ENCODE measurements at places on chromosomes 13 and 19. TPM values are rescaled to one million over a fixed set of nuclear protein-coding genes. Genes with fewer than 3 reads are reported as not detected.

DNA sequence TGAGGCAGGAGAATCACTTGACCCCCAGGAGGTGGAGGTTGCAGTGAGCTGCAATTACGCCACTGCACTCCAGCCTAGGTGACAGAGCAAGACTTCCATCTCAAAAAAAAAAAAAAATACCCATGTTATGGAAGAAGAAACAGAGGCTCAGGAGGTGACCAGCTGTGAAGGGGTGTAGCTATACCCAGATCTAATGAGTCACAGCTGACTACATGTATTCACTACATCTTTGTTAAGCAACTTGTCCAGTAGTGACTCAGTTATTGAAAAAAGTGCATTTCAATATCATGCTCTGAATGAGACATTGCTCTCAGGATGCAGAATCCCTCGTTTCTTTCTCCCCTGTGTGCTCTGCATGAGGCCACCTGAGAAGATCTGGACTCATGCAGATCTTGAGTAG is 16.1 kb upstream of the SPART start:
- no peak overlapping the region for H3K4me3 ChIP-seq
- no peaks in the 10 kb centered on the region for H3K4me1 ChIP-seq
- no peak overlapping the region for H3K27ac ChIP-seq

GRCh38 chr13:23987331-23987894 is 90.1 kb upstream of the C1QTNF9B start:
- H3K27ac ChIP-seq: no peak overlapping the region
- no peaks in the 10 kb centered on the region for H3K27me3 ChIP-seq
- peaks cover 23% of the 10 kb centered on the region for H3K4me1 ChIP-seq
- H3K36me3 ChIP-seq: no peaks in the 10 kb centered on the region
- no peak for DNase-seq

The KASH5 gene
- 0.21 TPM for polyA plus RNA-seq

GRCh38 chr19:11192957-11193939 is 4.1 kb downstream of the KANK2 start:
- no peak overlapping the region for H3K27ac ChIP-seq
- DNase-seq: no peak
- peaks cover 50% of the 10 kb centered on the region for H3K36me3 ChIP-seq
- H3K27me3 ChIP-seq: no peaks in the 10 kb centered on the region

DNA sequence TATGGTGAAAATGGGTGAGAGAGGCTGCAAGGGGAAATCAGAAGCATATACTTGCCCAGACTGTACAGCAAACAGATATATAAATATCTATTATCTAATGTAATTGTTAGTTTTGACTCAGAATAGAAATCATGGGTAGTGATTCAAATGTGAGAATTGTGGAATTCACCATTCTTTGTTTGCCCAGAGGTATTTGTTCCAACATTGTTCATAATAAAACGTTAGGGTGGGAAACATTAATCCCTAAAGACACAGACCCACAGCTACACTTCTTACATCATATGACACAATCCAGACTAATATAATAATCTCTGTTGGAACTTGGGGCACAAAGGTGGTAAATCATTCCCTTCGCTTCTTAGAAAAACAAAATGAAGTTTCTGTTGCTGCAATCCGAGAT is 646.5 kb upstream of the SLITRK6 start:
- no peak overlapping the region for H3K4me3 ChIP-seq
- DNase-seq: no peak
- H3K27ac ChIP-seq: no peak overlapping the region
- H3K36me3 ChIP-seq: no peaks in the 10 kb centered on the region
- H3K4me1 ChIP-seq: no peaks in the 10 kb centered on the region

DNA sequence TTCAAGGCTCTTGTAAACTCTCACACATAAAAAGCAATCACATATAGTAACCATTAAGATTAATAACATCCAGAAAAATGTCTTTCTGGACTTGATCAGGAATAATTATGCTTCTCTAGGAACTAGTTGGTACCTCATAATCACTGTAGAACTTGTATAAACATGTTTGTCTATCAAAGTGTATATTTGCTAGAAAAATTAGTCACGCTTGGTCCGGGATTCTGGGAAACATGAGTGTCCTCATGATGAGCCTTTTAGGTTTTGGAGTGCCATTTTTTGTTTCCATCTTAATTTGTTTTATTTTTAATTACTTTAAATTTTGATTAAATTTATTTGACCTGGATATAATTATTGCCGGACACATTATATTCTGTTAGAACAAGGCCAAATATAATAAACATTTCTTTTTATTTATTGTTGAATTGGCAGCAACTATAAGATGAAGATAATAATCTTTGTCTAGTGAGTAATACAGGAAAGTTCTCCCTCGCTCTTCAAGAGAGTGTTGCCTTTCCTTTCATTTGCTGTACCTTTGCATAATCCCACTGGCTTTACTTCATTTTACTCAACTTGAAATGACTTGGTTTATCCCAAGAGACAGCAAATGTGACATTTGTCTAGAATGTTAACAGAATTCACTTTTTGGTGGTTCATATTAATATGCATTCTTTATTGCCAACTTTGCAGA is 207.0 kb downstream of the NALCN start:
- no peak overlapping the region for H3K4me3 ChIP-seq
- no peaks in the 10 kb centered on the region for H3K27me3 ChIP-seq
- H3K4me1 ChIP-seq: no peaks in the 10 kb centered on the region

DNA sequence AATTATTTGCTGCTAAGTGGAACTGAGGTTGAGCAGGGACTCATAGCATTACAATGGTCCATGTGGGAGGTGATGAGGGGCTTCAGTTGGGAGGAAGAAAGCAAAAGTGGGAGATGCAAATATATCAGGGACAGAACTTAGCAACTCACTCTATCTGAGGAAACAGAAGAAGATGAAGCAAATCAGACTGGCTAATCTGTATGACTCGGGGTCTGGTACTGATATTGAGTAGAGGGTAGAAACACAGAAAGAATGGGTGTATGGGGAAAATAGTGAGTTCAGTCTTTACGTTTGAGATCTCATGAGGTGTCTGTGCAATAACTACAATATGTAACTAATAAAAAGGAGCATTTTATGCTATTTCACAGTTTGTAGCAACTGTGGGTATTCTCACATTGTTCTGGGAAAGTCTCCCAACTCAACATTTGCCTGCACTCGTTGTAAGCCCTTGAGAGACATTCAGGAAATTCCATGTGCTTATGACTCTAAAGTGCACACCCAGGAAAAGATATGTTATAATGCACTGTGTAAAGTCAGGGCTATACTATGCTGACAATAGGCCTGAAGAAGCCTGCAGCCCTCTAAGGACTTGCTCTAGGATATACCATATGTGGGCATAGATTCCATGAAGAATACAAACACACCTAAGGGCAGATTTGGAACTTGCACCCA is 183.5 kb downstream of the SPRY2 start:
- no peak overlapping the region for H3K27ac ChIP-seq
- DNase-seq: no peak
- no peak overlapping the region for H3K4me3 ChIP-seq
- no peaks in the 10 kb centered on the region for H3K4me1 ChIP-seq

The ZNF132 gene
- 11.1 TPM for polyA plus RNA-seq

DNA sequence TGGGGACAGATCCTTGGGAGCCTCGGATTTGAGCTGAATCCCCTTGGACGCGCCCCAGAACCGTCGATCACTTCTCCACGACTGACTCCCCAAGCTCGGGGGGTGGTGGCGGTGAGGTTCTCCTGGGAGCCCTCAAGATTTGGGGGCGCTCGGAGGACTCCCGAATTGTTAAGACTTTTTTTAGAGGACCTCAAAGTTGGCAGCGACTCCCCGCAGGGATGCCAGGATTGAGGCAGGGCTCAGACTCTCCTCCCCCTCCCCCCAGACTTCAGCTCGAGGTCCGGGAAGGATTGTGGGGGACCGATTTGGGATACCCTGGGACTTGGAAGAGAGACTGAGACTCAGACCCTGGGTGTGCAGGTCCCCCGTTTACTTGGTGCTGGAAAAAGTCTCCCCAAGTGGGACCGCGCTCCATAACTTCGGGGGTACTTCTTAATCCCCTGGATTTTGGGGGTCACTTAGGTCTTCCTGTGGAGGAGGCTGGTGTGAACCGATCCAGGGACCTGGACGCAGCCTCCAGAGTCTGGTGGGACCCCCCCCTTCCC is 665 bp downstream of the VASP start:
- DNase-seq: no peak
- H3K36me3 ChIP-seq: no peaks in the 10 kb centered on the region
- no peaks in the 10 kb centered on the region for H3K27me3 ChIP-seq
- H3K4me1 ChIP-seq: peaks cover 26% of the 10 kb centered on the region
- peak overlapping the region; percentile 81 for H3K4me3 ChIP-seq
- H3K27ac ChIP-seq: peak overlapping the region; percentile 80

The TPRX1 gene
- polyA plus RNA-seq: not detected

GRCh38 chr13:47955836-47956235 is 45.2 kb downstream of the SUCLA2 start:
- DNase-seq: no peak
- no peaks in the 10 kb centered on the region for H3K27me3 ChIP-seq
- no peak overlapping the region for H3K4me3 ChIP-seq
- H3K36me3 ChIP-seq: peaks cover 10% of the 10 kb centered on the region

DNA sequence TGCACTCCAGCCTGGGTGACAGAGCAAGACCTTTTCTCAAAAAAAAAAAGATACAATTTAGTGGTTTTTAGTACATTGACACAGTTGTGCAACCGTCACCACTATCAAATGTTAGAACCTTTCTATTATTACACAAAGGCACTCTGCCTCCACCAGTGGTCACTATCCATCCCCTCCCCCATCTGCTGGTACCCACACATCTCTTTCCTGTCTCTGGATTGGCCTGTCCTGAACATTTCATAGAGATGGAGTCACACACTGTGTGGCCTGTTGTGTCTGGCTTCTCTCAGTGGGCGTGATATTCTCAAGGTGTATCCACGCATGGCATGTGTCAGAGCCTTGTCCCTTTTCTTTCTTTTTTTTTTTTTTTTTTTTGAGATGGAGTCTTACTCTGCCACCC is 11.2 kb downstream of the KDM4B start:
- H3K4me1 ChIP-seq: peaks cover 62% of the 10 kb centered on the region
- no peak overlapping the region for H3K27ac ChIP-seq
- no peak overlapping the region for H3K4me3 ChIP-seq
- H3K36me3 ChIP-seq: peaks cover 49% of the 10 kb centered on the region

The UBE2L5 gene
- polyA plus RNA-seq: 0.35 TPM

DNA sequence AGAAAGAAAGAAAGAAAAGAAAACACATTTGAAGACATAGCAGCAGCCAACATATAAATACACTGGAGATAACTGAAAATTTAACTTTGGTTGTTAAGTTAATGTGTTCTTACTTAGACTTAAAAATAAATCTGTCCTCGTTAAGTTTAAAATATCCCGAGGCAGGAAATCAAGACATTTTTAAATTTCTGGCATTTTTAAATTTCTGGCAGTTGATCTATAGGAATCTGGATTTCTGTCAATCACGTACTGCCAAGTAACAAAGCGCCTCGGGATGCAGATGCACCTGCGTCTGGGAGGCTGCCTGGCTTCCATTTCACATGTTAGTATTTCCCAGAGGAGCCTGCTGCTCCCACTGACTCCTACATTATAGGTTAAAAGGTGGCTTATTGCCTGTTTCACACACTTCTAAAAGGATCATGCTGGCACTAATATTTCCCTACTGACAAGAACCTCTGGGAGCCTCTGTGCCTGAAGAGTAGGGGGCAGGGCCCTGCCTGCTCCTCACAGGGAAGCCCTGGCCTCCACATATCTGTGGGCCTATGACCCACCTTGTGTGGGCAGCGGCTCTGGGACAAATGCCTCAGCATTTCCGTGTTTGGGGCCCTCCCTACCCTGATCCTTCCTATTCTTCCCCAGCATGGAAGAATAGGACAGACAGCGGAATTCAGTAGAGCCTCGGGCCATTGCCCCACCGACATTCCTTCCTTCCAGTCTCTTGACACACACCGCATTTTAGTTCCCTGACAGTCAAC is 62.8 kb upstream of the ATP12A start:
- no peaks in the 10 kb centered on the region for H3K27me3 ChIP-seq
- H3K4me3 ChIP-seq: no peak overlapping the region
- no peaks in the 10 kb centered on the region for H3K36me3 ChIP-seq
- H3K27ac ChIP-seq: no peak overlapping the region
- no peak for DNase-seq
- H3K4me1 ChIP-seq: no peaks in the 10 kb centered on the region

- H3K27ac ChIP-seq: no peak overlapping the region
- H3K4me1 ChIP-seq: peaks cover 21% of the 10 kb centered on the region
- H3K36me3 ChIP-seq: peaks cover 23% of the 10 kb centered on the region
Observed at GRCh38 chr19:51342631-51343569, 961 bp upstream of the VSIG10L start.

The STXBP2 gene
- polyA plus RNA-seq: 12.9 TPM

The KIR3DL1 gene
- polyA plus RNA-seq: not detected

The CLEC17A gene
- polyA plus RNA-seq: 0.09 TPM

- peak within 1 kb of the TSS; percentile 40 for H3K27ac ChIP-seq
- H3K4me3 ChIP-seq: peak within 1 kb of the TSS; percentile 26
- peaks cover 28% of the 10 kb centered on the region for H3K27me3 ChIP-seq
- H3K4me1 ChIP-seq: peaks cover 62% of the 10 kb centered on the region
- DNase-seq: no peak
- H3K36me3 ChIP-seq: peaks cover 66% of the 10 kb centered on the region
Observed at GRCh38 chr19:13102666-13103580, at the start of gene LYL1. Gene LYL1, minus strand, starts transcription at chr19:13102858. Its CDS starts 1,687 bp downstream, at chr19:13101171.

The ATP4B gene
- polyA plus RNA-seq: 1.3 TPM

The KCNC3 gene
- polyA plus RNA-seq: 48.3 TPM

DNA sequence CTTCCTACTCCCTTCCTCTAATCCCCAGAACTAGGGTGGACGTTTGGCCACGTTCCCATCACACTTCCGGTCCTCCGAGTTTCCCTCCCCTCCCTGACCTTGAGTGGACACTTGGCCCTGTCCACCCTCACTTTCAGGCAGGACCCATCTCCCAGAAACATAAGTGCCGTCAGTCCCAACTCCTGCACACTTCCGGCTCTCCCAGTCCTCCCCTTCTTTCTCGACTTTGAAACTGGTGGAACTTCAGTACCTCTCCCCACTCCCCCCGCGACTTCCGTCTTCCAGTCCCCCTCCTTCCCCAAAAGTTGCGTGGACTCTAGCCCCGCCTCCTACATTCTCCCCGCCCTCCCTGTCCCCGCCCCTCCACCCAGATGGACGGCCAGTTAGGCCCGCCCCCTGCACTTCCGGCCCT is 278 bp upstream of the ZNF274 start:
- H3K4me3 ChIP-seq: peak overlapping the region; percentile 82
- peak overlapping the region; percentile 95 for H3K27ac ChIP-seq
- H3K27me3 ChIP-seq: no peaks in the 10 kb centered on the region
- DNase-seq: no peak
- H3K36me3 ChIP-seq: peaks cover 17% of the 10 kb centered on the region
- peaks cover 17% of the 10 kb centered on the region for H3K4me1 ChIP-seq

- no peak overlapping the region for H3K4me3 ChIP-seq
- H3K4me1 ChIP-seq: peaks cover 25% of the 10 kb centered on the region
- H3K27ac ChIP-seq: no peak overlapping the region
- H3K27me3 ChIP-seq: no peaks in the 10 kb centered on the region
Observed at GRCh38 chr13:29496241-29496712, 99.2 kb downstream of the SLC7A1 start.

The PDX1 gene
- not detected for polyA plus RNA-seq

DNA sequence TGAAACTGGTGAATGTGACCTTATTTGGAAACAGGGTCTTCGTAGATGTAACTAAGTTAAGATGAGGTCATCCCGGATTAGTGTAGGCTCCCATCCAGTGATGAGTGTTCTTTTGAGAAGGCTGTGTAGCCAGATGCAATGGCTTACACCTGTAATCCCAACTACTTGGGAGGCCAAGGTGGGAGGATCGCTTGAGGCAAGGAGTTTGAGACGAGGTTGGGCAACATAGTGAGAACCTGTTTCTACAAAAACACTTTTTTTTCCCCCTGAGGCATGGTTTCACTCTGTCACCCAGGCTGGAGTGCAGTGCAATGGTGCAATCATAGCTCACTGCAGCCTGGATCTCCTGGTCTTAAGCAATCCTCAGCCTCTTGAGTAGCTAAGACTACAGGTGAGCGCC is 36.4 kb downstream of the FBN3 start:
- no peaks in the 10 kb centered on the region for H3K27me3 ChIP-seq
- no peak overlapping the region for H3K27ac ChIP-seq
- H3K4me3 ChIP-seq: no peak overlapping the region
- no peak for DNase-seq

Data from spinal cord (tissue), 10 donors.